ENCODE measurements at places on chromosomes 2 and 18.

- peaks cover 6% of the 10 kb centered on the region for H3K27me3 ChIP-seq
- H3K27ac ChIP-seq: no peak overlapping the region
- H3K4me1 ChIP-seq: no peaks in the 10 kb centered on the region
- DNase-seq: no peak
Observed at GRCh38 chr2:88765154-88765888, 73.8 kb downstream of the RPIA start.

- H3K27ac ChIP-seq: no peak overlapping the region
- DNase-seq: no peak
- H3K36me3 ChIP-seq: no peaks in the 10 kb centered on the region
- no peak overlapping the region for H3K4me3 ChIP-seq
Observed at GRCh38 chr2:198479065-198479464, 674.7 kb downstream of the PLCL1 start.

DNA sequence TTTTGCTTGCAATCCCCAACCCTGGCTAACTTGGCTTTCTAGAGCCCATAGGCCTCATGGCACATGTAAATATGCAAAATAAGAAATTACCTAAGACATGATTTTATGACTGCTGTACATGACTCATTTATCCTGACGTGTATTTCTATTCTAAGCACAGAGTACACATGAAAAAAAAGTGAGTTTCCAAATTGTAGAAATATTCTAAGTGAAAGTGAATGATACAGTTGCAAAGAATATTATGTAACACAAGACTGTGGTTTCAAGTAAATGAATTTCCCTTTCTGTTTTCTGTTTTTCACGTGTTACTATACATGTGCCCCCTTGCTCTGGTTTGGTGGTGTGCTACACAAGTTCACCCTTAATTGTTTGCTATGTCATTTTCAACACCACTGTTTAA, 162.4 kb downstream of the LRP1B start:
- H3K4me1 ChIP-seq: no peaks in the 10 kb centered on the region
- no peaks in the 10 kb centered on the region for H3K27me3 ChIP-seq

- no peak overlapping the region for H3K27ac ChIP-seq
- no peaks in the 10 kb centered on the region for H3K36me3 ChIP-seq
- H3K4me3 ChIP-seq: peak overlapping the region; percentile 4
- no peak for DNase-seq
- H3K4me1 ChIP-seq: no peaks in the 10 kb centered on the region
- no peaks in the 10 kb centered on the region for H3K27me3 ChIP-seq
Observed at GRCh38 chr2:179428649-179429048, 164.0 kb upstream of the SESTD1 start.

GRCh38 chr2:239598011-239598731, 197.4 kb upstream of the HDAC4 start:
- DNase-seq: no peak
- H3K36me3 ChIP-seq: no peaks in the 10 kb centered on the region
- H3K4me3 ChIP-seq: no peak overlapping the region

- no peaks in the 10 kb centered on the region for H3K36me3 ChIP-seq
- no peaks in the 10 kb centered on the region for H3K4me1 ChIP-seq
- no peak overlapping the region for H3K4me3 ChIP-seq
- no peak for DNase-seq
- H3K27me3 ChIP-seq: no peaks in the 10 kb centered on the region
- H3K27ac ChIP-seq: peak overlapping the region; percentile 52
Observed at GRCh38 chr2:156339110-156339847, 6.8 kb upstream of the NR4A2 start.
